GM18507 (cell line): ENCODE measurements at places on chromosomes 3 and 15.

- no peak for DNase-seq
Observed at GRCh38 chr3:177713928-177714900, 516.9 kb upstream of the TBL1XR1 start.

DNA sequence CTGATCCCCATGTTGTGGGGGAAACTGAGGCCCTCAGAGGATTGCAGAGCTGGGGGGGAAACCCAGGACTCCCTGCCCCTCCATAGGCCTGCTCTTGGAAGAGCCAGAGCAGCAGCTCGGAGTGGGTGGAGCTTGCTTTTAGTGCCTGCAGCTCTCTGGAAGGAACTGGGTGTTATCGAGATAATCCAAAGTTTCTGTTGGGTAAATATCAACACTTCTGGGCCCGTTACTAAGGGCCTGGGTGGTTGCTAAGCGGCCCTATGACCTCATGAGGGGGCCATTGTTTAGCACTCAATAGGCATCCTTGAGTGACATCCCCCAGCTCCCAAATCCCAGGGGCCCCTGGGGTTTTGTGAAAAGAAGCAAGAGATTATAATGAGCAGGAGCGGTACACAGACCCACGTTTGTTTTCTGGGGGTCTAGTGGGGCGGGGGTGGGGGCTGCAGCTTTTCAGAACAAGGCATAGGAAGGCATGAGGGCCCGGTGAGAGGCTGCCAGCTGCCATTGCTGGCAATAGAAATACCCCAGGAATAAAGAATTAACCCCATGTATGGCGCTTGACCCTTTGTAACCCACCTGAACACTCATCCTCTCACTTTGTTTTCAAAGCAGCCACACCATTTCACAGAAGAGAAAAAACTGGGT is 48.3 kb upstream of the ATP2B2 start:
- no peak for DNase-seq

- DNase-seq, result no peak
Observed at GRCh38 chr3:128609294-128609693, 41.3 kb downstream of the RPN1 start.

- no peak for DNase-seq
Observed at GRCh38 chr3:88996691-88997090, 110.7 kb upstream of the EPHA3 start.

- no peak for DNase-seq
Observed at GRCh38 chr3:179000144-179000543, 71.5 kb downstream of the ZMAT3 start.

GRCh38 chr3:127156338-127157050 is 36.4 kb upstream of the PRR23E start:
- DNase-seq, result no peak

- no peak for DNase-seq
Observed at GRCh38 chr15:58569455-58569854, 137.7 kb downstream of the LIPC start.

GRCh38 chr3:43390255-43390588 is 103.9 kb downstream of the SNRK start:
- no peak for DNase-seq

GRCh38 chr15:31932576-31932975 is 97.7 kb upstream of the CHRNA7 start:
- no peak for DNase-seq

DNA sequence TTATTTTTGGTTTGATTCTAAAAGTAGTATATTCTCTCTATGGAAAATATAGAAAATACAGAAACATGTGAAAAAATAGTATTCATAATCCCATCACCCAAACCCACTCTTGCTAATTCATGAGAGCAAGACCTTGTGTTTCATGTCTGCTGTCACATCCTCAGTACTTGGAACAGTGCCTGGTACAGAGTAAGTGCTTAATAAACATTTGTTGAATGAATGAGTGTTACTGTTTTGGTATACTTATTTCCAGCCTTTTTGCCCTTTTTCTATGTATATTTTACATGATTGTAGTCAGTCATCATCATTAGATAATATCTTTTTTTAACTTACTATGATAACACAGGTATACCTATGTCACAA is 59.3 kb downstream of the IL16 start:
- no peak for DNase-seq

- no peak for DNase-seq
Observed at GRCh38 chr3:30597131-30597768, 9.2 kb upstream of the TGFBR2 start.

GRCh38 chr15:85622221-85622831 is 172.4 kb downstream of the KLHL25 start:
- no peak for DNase-seq

- DNase-seq, result no peak
Observed at GRCh38 chr3:17025594-17026139, 140.9 kb downstream of the PLCL2 start.

DNA sequence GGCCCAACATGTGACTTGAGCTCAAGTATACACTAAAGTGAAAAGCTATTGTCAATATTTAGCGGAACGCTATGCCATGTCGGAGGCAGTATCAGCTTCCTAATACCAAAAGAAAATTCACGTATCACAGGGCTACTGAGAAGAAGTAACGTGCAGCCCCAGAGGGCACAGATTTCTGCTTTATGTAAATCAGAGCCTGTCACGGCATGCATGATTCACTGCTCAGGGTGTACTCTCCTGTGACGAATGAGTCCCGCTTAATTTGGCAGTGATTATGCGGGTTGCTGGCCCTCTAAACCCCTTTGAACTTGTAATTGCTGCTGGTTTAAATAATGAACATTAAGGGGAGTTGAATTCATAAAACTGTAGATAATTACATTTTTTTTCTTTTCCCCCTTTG is 85.3 kb downstream of the MEIS2 start:
- no peak for DNase-seq

DNA sequence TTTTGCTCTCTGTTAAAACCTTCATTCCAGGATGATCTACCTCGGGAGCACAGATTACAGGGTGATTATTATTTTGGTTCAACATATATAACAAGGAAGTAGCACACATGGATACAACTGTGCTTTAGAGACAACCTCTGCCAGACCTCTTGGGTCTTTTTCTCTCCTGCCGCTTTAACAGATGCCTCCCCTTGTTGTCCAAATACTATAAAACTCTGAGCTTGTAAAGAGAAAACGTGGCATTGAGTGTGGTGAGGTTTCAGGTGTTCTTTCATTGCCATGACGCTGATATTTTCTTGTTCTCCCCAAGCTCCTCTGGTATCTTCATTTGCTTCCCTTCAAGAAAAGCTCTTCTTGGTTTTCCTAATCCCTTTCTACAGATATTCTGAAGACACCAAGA is 29.0 kb downstream of the BCL2L10 start:
- no peak for DNase-seq

DNA sequence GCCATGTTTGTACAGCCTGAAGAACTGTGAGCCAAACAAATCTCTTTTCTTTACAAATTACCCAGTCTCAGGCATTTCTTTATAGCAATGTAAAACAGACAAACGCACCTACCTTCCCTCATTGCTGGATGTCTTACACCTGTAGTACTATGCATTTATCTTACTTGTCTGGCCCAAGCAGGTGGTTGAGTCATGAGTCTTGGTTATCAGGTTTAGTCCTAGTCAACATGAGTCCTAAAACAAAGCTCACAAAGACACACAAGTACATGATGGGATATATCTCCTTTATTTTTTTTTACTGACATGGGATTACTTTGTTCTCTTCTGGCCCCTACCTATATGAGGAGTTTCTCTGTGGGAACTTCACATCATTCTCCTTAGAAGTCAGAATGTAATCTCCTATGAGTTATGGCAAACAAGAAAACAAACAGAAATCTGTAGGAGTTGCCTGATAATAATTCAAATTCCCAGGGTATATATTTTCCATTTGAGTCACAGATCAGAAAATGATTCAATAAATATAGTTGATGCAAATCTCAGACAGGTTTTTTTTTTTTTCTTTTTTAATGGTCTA is 33.6 kb upstream of the PLSCR2 start:
- DNase-seq, result no peak

GRCh38 chr15:90451053-90451850 is 63.2 kb downstream of the IQGAP1 start:
- no peak for DNase-seq

DNA sequence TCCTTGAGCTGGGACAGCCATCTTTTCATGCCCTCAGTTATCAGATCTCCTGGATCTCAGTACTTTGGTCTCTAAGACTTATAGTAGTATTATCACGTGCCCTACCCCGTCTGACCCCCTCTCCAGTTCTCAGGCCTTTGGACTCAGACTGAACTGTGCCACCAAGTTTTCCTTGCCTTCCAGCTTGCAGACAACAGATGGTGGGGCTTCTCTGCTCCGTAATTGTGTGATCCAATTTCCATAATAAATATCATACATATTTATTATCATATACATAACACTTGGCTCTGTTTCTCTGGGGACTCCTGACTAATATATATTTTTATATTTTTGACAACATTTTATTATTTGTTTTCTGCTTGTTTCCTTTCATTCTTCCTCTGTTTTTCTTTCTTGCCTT is 458.8 kb upstream of the SEMA6D start:
- DNase-seq, result no peak

DNA sequence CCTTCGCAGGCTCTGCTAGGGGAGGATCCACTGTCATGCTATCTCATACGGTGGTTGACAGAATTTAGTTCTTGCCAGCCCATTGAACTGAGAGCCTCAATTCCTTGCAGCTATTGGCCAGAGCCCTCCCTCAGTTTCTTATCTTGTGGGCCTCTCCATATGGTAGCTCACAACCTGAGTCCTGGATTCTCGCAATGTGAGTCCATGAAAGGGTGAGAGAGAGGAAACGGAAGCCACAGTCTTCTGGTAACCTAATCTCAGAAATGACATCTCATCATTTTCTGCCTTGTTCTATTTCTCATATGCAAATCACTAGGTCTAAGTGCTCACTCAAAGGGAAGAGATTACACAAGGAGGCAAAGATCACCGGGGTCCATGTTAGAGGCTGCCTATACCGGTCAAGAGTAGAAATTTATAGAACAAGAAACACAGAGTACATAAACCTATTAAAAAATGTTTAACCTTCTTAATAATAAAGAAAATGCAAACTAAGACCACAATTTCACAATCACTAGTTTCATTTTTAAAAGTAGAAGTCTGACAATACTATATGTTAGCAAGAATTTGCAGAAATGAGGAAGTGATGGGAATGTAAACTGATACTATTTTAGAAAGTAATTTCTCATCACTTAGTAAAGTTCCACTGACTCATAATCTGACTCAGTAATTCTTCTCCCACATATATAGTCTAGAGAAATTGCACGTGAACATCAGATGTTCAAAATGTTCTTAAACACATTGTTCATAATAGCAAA is 378.4 kb upstream of the AGTR1 start:
- DNase-seq, result no peak

DNA sequence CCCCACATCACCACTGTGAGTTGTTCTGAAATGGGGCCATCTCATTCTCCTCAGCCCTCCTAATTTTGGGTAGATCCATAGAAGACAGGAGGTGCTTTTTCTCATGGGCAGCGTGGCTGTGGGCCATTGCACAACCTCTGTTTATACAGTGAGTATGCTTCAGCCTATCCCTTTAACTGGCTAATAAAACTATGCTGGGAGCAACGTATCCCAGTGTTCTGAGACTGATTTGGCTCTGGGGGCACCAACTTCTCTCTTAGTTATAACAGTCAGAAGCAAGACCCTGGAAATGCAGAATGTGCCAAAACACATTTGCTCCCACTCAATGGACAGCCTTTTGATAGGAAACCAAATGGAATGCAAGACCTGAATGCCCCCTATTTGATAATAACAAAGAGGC is 97.1 kb upstream of the ICE2 start:
- DNase-seq, result no peak

GRCh38 chr15:70750203-70750869 is 13.0 kb downstream of the UACA start:
- no peak for DNase-seq

GRCh38 chr3:25462495-25462894 is 34.4 kb downstream of the RARB start:
- no peak for DNase-seq

DNA sequence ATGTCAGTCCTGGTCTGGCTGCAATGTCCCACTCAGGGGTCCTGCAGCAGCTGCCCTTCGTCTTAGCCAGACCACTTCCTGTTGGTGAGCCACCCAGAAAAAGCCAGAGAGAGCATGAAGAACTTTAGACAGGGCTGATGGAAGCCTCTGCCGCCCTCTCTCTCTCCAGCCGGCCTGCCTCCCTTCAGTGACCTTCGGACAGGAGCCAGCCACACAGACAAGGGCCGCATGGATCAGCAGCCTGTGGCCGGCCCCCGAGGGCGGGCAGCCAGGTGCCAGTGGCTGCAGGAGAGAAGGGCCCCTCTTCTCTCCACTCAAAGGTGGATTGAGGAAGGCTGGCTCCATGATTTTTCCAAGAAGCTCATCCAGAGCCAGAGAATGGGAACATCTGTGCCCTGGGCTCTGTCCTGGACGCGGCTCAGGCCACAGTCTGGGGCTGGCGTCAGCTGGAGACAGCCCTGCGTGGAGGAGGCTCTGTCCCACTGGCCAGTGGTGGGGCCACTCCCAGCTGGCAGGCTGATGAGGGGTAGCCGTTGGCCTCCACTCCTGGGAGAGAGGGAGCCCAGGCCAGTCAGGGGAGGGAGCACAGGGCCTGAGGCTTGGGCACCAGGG is 42.9 kb downstream of the ISG20 start:
- no peak for DNase-seq

- no peak for DNase-seq
Observed at GRCh38 chr3:16893618-16894200, 9.0 kb downstream of the PLCL2 start.

GRCh38 chr15:27512281-27513001 is 541.5 kb downstream of the GABRG3 start:
- DNase-seq, result no peak

- no peak for DNase-seq
Observed at GRCh38 chr3:71859123-71859519, 74.2 kb upstream of the PROK2 start.

GRCh38 chr3:132911741-132912415 is 126.3 kb upstream of the TMEM108 start:
- DNase-seq, result no peak

- DNase-seq, result no peak
Observed at GRCh38 chr3:72340476-72341379, 507.5 kb downstream of the SHQ1 start.

- DNase-seq, result no peak
Observed at GRCh38 chr15:90869601-90870353, 1.4 kb downstream of the FURIN start.

DNA sequence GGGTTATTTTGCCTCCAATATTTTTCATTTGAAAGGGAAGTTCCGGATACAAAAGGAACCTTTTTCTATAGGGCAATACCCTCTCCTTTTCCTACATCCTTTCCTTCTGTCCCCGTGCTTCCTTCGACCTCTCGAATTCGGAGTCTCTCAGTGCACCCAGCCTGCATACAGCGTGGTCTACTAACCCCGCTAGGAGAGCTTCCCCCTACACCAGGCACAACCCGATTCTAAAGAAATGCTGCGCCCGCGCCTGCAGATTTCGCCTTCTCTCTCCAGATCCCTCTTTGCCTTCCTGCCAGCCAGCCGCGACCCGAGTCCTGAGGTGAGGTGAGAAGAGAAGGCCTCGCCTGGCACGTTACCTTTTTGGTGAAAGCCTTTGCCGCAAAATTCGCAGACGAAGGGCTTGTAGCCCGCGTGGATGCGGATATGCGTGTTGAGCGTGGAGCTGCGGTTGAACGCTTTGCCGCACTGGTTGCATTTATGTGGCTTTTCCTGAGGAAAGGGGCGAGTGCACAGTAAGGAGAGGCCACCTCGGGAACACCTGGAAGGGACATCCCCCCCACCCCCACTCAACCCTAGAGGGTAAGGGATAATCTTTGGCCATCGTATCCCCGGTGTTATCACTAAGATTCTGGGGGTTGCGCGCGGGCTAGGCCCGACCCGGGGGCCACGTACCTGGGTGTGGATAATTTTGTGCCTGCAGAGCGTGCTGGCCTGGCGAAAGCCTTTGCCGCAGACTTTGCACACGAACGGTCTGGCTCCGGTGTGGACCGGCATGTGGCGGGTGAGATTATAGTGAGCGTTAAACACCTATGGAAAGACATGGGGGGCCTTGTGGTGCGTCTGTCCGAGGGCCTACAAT is 2.3 kb downstream of the FEZF2 start:
- no peak for DNase-seq
